ENCODE measurements at places on chromosomes 7 and 10.

DNA sequence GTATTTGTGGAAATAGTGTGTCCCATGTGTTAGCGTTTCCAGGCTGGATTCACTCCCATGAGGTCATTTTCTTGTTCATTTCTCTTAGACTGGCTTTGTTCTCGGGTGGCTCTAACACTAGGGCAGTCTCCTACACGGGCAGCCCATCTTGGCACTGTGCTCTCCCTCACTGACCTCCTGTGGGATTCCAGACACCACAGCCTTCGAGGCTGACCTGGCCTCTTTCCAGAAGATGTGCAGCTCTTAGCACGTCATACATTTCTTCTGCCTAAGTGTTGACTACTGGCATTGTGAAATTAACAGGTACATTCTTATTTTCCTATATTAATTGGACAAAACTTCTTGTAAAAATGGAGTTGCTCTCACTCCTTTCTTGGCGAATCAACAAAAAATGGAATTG lies 72.8 kb downstream of the INSYN2A start:
- no peak for DNase-seq

- DNase-seq, result no peak
Measured at GRCh38 chr7:48760528-48761265, 163.7 kb upstream of the CDC14C start.

- DNase-seq, result no peak
Measured at GRCh38 chr7:80311313-80311712, 176.7 kb downstream of the GNAI1 start.

GRCh38 chr10:13715100-13715499 lies 128.3 kb downstream of the PRPF18 start:
- no peak for DNase-seq

- DNase-seq, result no peak
Measured at GRCh38 chr10:12564173-12564572, 214.8 kb downstream of the CAMK1D start.

- DNase-seq, result no peak
Measured at GRCh38 chr10:89347701-89348457, 20.1 kb downstream of the IFIT3 start.

GRCh38 chr7:106794276-106795083 lies 70.6 kb upstream of the PIK3CG start:
- DNase-seq, result no peak

GRCh38 chr7:157558516-157558874 lies 221.7 kb downstream of the DNAJB6 start:
- DNase-seq, result no peak

DNA sequence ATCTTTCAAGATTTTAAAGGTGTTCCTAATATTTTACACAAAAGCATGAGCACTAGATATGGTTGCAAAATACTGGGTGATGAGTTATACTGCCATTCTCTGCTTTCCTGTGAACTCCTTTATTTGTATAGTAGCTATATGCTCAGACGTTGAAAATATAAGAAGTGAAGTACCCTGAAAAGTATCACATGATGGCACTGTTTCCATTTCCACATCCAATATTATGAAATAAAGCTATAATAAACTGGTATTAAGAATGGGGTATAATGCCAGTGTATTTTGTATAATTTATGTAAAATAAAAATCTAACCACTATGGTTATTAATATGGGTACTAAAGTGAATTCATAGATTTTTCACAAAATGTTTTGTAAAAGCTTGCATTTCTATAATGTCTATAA lies 79.6 kb upstream of the FOXP2 start:
- DNase-seq, result no peak

DNA sequence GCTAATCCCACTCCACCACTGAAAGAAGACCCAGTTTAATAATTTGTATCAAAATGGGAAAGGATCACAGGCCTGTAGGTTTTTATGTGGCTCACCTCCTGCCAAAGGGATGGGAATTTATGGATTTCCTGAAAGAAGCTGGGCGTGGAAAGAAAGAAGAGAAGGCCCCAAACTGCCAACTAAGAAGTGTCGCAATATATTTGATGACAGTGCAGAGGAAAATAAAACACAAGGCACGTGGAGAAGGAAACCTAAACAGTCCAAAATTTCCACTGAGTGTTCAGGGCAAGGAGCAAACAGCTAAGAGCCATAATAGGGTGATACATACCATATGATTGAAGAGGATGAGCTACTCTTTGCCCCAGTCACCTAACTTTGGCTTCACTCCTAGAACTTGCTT lies 667.2 kb downstream of the GATA3 start:
- DNase-seq, result peak; percentile 20

DNA sequence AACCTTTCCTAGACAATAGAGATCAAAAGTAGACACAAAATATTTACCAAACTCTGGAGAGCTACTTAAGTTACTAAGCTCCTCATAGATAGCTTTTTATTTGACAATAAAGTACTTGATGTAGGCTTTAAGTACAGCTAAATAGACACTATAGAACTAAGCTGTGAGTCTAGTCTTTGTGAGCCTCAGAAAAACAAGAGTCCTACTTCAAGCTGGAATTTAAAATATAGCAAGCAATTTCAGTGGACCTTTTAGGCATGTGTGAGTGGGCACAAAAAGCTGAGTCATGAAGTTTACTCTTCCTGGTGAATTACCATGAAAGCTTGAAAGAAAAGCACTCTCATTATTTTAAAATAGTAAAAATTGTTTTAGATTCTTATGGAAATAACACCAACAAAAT lies 76.1 kb downstream of the ADD3 start:
- no peak for DNase-seq

- DNase-seq, result peak; percentile 84
Measured at GRCh38 chr7:29483219-29484104, 80.2 kb upstream of the PRR15 start.

GRCh38 chr10:16965344-16965616 lies 148.1 kb upstream of the RSU1 start:
- DNase-seq, result no peak

- DNase-seq, result no peak
Measured at GRCh38 chr10:32244421-32245207, 102.3 kb downstream of the EPC1 start.

DNA sequence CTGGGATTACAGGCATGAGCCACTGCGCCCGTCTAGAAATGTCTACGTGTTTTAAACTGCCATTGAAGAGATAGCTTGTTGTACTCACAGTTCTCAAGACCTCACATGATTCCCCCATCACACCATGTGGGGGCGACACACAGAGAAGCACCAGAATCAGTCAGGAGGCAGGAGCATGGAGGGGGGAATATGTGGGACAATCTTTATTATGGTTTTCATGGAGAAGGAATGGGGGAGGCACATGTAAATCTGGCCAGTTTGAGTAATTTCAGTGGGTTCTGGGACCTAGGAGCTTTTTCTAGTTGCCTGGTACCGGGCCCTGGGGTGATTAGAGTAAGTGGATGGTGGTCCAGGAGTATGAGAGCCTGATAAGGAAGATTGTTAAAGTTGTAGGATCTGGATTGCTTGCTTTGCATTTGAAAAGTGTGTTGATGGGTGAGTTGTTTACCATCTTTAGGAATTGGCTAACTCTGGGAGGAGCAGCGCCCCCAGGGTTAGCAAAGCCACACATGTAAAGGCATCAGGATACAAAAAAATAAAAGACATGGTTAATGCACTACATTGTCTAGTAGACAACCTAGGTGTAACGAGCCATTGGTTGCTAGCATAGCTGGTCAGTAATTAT lies 85.4 kb upstream of the SLC13A1 start:
- DNase-seq, result no peak

GRCh38 chr10:129580010-129580409 lies 113.0 kb downstream of the MGMT start:
- DNase-seq, result no peak

All from T47D (cell line).